ENCODE measurements at places on chromosomes 11 and 22.

DNA sequence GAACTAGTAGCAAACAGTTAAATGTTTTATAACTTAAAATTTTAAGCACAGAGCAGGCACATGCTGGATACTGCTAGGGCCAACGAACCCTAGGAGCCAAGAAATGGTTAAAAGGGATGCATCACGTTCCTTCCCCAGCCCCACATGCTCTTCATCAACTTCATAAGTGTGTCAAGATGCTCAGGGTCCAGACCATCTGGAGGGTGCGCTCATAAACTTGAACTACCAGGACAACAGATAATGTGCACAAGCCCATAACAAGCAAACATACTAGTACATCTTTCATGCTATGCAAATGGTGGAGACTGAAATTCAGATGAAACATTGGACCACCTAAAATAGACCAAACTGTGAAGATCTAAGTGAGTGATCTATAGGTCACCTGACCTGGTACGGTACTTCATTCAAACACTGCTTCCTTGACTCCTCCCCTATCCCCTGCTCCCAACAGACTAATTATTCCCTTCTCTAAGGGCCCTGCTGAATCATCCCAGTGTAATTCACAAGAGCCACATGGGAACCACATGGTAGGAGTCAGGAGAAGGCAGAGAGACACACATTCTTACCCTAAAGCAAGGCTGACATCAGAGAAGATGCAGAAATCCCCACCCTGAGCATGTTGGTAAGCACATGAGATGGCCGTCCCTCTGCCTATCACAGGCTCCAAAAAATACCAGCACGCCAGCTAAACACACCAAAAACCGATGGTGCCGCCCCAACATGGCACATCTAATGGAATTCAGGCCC, 83.9 kb downstream of the ETS1 start:
- no peak for DNase-seq

GRCh38 chr11:34160049-34160721, 54.8 kb downstream of the NAT10 start:
- DNase-seq: no peak

- no peak for DNase-seq
These were observed 22.6 kb downstream of the ARHGEF17 start for GRCh38 chr11:73330569-73331093.

DNA sequence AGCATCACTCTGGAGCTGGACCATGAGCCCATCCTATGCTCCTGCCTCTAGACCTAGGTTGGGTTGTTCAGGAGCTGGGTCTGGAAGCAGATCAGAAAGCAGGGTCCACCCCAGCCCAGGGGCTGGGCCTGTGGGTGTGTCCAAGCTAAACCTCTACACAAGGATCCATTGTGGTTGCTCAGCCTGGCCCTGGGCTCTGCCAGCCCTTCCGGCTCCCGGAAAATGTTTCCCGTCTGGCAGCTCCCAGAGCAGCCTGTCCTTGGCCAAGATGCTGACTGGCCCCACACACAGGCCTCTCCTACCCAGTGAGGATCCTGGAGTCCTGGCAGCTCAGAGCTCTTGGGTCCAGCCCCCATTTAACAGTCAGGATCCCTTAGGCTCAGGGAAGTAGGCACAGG, 35.3 kb upstream of the FCHSD2 start:
- no peak for DNase-seq

- no peak for DNase-seq
These were observed 9.5 kb downstream of the USP28 start for GRCh38 chr11:113865873-113866272.

- DNase-seq: no peak
These were observed 330.5 kb downstream of the TBC1D22A start for GRCh38 chr22:47092896-47093311.

- no peak for DNase-seq
These were observed 40.2 kb downstream of the EP300 start for GRCh38 chr22:41132550-41132949.

- DNase-seq: no peak
These were observed 20.2 kb downstream of the LMO1 start for GRCh38 chr11:8243458-8243857.

DNA sequence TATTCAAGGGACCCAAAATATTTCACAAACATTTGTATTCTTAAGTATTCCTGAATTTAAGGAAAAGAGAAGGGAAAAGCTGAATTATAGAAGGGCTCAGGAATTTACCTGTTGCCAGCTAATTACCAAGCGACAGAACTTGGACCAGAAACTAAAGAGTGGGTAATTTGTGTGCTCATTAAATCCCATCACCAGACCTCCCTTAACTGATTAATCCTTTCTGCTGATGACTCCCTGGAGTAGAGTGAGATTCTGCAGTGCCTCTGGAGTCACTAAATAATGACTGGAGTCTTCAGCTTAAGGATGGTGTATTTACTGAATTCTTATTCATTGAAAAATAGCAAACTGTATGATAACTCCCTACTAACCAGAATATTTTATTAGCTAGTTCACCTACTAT, 74.0 kb upstream of the RAB1B start:
- no peak for DNase-seq

DNA sequence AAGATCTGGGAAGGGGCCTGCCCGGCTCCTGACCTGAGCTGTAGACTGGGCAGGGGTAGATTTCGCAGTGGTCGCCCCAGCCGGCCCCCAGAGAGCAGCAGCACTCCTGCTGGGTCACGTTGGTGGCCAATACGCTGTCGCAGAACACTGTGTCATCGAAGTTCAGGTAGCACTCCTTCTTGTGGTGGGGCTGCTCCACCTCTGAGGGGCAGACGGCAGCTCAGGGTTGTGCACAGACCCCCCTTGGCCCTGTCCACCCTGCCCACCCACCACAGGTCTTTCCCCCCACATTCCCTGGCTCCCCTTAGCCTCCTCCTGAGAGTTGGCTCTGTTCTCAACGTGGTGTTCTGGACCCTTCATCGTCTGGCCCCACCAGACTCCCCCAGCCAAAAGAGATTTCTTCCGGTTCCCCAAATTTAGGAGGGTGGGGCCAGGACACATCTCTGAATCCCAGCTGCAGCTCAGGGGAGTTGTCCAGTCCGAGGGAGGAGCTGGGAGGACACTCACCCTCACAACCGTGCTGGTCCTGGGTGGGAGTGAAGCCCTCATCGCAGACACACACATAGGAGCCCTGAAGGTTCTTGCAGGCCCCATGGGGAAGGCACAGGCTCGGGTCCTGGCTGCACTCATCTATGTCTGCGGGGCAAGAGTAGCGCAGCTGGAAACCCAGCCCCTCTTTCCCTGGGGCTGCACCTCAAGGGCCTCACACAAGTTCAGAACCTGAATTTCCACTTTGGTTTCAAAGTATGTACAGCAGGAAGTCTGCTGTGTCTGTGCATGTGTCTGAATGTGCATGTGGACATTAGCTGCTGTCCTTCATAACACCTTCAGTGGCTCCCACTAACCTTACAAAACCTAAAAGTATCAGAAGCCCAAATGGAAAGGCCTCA, 16.5 kb downstream of the SCYL1 start:
- no peak for DNase-seq

DNA sequence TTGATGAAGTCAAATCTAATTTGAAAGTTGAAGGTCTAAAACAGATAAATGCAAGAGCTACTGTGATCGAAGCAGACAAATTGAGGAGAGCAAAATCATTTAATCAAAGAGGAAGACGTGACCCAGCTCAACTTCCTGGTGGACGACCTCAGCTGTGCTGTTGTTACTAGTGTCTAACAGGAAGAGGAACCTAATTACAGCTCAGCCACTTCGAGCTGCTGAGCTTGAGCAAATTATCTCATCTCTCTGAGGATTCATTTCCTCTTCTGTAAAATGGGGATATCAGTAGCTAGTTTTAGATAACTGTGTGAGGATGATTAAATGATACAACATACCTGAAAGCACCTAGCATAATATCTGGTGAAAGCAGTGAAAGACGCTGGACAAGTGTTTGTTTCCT, 48.6 kb upstream of the OLFML1 start:
- DNase-seq: no peak

DNA sequence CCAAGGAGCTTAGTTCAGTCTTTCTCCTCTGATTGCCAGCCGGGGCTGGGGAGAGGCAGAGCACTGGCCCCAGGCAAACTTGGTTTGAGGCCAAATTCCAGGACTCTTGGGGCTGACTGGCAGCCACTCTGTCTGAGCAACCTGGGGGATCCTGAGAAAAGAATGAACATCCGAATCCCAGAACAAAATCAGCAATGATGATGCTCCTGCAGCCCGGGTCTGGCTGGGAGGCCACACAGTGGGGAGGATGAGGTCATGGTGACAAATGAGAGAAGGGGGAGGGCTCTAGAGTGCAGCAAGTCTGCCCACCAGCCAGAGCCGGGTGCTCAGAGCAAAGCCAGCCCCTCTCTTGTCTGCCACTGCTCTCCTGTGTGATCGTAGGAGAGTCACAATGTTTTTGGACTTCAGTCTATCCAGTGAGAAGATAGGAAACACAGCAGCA, 71.8 kb upstream of the PAX6 start:
- no peak for DNase-seq

DNA sequence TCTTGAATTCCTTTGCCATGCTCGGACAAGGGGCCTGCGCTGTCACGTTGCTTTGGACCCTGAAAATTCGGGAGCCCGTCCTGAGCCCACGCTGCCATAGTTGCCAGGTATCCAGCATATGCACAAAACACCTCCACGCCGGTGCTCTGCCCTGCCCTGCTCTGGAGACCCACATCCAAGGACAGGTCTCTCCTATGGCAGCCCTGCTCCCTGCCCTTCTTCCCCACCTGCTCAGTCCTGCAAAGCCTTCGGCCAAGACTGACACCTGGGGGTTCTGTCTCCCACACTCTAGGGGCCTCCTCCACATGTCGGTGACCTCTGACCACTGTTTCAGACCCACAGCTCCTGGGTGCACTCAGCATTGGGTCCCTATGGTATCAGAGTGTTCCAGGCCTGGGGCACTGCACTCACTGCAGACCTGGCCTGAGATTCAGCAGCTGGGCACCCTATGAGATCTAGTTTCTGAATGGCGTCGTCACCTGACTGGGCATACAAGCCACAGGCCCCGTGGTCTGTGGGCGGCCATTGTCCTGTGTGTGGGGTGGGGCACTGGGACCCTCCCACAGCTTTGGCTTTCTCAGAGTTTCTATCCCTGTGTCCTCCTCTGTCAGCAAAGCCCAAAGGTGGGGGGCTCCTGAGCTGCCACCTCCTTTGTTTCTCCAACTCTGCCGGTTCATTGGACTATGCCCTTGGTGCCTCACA, 2.0 kb upstream of the KRTAP5-6 start:
- DNase-seq: no peak
